Midbrain (tissue), 1 donor: ENCODE measurements at places on chromosomes 16 and 17.

GRCh38 chr16:88761830-88762229 lies 23.2 kb downstream of the PIEZO1 start:
- DNase-seq, result no peak

GRCh38 chr17:51869387-51869786 lies 289.1 kb downstream of the CA10 start:
- DNase-seq, result no peak

DNA sequence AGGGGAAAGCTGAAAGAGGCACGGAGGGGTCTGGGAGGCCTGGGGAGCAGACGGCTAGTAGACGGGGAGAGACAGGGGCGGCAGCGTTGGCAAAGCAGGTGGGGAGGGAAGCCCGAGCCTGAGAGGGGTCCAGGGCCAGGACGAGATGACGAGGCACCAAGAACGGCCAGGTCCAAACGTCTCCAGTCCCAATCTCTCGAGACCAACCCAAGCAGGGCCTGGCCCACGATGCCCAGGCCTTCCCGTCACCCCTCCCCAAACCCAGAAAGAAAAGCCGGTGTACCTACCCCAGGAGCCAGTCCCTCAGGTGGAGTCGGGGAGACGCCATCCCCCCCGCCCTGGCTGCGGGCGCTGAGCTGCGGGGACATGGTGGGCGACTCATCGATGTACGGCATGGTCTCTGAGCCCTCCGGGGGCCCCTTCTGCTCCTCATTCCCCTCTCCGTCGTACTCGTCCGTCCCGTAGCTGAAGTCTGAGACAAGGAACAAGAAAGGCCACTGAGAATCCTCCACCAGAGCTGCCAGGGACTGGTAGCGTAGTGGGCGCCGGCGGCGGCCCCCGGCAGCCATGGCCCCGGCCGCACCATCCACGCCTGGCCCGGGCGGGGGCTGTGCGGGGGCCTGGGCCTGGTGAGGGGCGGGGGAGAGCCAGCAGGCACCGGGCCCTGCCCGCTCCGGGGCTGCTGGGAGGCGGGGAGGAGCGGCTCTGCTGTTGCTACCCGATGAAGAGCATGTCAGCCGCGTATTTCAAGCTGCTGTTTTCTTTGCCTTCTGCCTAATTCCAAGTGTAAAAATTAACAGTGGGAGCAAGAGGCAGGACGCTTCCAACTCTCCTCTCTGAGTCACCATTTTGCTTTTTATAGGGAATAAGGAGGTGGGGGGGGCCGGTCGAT lies 54.6 kb downstream of the ABR start:
- no peak for DNase-seq

GRCh38 chr17:57356153-57356718 lies 99.9 kb downstream of the MSI2 start:
- no peak for DNase-seq

DNA sequence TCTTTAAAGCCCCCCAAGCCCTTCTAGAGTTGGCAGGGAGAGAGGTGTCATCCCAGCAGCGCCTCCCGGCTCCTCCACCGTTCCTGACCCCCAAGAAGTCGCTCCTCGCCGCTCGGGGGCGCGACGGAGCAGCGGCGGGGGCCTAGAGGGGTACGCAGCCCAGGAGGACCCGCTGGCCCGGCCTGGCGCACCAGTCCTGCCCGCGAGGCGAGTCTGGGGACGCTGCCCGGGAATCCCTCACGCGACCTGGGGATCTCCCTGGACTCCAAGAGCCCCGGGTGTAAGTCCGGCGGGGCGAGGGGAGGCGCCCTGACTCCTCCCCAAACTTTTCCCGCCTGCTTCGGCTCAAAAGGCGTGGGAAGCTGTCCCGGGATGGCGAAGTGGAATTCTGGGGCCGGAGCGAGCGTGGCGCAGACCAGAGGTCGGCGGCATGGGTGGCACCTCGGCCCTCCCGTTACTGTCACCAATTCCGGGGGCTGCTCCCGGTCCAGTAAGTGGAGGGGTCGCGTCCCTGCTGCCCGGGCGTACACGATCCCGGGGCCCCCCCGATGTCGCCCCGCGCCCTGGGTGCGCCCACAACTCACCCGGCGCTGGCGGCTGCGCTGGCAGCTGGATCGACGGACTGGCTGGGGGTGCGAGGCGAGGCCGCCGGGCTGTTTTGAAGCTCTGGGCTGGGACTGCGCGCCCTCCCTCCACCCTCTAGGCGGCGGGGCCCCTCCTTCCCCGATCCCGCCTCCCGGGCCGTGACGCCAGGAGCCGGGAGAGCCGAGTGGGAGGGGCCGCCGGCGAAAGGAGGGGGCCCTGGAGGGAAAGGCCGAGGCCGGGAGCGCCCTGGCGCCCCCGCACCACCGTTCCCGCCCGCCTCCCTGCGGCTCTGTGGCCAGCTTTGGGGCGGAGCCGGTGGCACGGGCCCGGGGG lies at the start of gene EMP2:
Gene EMP2, minus strand, starts transcription at position 634 of the 918 bp plus-strand sequence. CDS start 32,981 bp downstream, outside the sequence.
- DNase-seq, result peak; percentile 38

DNA sequence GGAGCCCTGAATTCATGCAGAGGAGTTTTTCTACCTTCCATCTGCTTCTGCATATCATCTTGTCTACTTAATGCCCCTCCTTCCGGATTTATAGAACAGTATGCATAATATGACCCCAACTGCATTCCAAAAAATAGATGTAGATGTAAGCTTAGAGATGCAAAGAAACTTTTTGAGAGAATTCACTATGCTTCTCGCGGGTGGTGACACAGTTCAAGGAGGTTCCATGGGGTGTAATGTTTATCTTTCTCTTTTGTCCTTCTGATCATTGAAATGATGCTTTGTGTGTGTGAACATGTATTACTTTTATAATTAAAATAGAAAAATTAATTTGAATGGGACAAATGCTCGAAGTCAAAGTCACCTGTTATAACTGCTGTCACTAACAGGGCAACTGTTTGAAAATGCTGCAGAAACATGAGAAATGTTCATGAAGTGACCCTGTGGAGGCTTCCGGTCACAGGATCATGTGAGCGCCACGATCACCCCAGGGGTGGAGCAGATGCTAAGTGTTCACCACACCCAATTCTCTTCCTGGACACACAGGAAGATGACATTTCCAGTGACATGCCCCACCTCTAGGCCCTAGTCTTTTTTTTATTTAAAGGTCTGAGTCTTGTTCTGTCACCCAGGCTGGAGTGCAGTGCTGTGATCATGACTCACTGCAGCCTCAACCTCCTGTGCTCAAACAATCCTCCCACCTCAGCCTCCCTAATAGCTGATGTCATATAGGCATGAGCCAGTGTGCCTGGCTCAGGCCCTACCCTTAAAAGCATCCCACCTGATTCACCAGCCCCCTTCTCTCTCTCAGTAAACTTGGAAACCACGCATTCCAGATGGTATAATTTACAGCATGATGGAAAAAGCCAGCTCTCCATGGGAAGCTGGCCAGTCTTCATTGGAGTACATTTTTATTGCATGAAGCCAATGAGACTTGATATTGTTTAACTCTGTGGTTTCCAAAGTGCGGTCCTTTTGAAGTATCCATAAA lies 21.0 kb upstream of the AGRP start:
- DNase-seq, result no peak

DNA sequence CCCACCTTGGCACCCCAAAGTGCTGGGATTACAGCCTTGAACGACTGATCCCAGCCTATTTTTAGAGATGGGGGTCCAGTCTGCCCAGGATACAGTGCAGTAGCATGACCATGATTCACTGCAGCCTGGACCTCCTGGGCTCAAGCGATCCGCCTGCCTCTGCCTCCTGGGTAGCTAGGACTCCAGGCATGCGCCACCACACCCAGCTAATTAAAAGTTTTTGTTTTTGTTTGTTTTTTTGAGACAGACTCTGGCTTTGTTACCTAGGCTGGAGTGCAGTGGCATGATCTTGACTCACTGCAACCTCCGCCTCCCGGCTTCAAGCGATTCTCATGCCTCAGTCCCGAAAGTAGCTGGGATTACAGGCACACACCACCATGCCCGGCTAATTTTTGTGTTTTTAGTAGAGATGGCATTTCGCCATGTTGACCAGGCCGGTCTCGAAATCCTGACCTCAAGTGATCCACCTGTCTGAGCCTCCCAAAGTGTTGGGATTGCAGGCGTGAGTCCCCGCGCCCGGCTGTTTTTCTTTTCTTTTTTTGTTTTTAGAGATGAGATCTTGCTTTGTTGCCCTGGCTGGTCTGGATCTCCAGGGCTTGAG lies 2.3 kb upstream of the PAFAH1B1 start:
- DNase-seq, result no peak
